ENCODE measurements at places on chromosomes 12 and 14.
A peak's percentile ranks its signal among the peaks of the same experiment; 100 is the strongest.

- DNase-seq, result peak; percentile 29
These were observed 35.5 kb upstream of the RERG start for GRCh38 chr12:15256761-15257160.

DNA sequence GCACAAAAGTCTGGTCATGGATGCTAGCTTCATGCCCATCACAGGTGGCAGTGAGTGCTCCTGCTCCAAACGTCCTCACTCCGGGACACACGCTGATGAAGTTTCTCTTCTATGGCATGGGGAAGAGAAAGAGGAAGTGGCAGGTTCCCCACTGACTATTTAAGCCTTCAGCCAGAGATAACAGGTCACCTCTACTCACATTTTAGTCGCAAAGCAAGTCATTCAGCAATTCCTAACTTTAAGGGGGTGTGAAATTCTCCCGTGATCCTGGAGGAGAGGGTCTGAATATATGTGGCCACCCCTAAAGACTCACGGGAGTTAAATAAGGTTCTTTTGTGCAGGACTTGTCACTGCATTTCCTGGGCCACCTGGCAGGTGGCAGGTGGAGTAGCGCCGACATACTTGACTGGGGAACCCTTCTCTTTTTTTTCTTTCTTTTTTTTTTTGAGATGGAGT lies 18.8 kb upstream of the RCOR1 start:
- peak; percentile 48 for DNase-seq

GRCh38 chr12:32615441-32615840 lies 63.7 kb upstream of the DNM1L start:
- no peak for DNase-seq

- no peak for DNase-seq
These were observed 16.6 kb upstream of the SLC38A2 start for GRCh38 chr12:46389031-46389616.

DNA sequence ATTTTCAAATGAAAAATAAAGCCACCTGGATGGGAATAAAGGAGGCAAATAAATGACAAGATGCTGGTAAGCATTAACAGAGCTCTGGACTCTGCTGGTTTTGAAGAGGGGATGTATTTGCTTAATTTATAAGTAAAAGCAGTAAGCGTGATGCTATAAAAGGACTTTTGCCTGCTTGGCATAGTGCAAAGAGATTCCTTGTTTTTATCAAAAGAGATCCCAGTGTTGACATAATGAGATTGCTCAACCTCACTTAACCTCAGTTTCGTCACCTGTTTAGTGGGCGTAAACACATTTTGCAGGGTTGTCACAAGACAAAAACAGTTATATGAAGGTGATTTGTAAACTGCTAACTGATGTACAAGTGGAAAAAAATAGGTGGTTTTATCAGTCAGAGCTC lies 13.8 kb downstream of the ASCL1 start:
- no peak for DNase-seq

DNA sequence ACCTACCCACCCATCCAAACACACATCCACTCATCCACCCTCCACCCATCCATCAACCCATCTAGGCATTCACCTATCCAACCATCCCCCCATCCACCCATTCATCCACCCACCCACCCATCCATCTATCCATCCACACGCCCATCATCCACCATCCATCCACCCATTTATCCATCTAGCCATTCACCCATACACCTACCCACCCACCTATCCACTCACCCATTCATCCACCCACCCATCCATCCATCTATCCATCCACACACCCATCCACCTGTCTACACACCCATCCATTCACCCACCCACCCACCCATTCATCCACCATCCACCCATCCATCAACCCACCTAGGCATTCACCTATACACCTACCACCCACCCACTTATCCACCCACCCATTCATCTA lies 72.6 kb upstream of the GALNT9 start:
- DNase-seq, result no peak

- DNase-seq, result no peak
These were observed 62.9 kb downstream of the CCDC91 start for GRCh38 chr12:28253161-28253641.

DNA sequence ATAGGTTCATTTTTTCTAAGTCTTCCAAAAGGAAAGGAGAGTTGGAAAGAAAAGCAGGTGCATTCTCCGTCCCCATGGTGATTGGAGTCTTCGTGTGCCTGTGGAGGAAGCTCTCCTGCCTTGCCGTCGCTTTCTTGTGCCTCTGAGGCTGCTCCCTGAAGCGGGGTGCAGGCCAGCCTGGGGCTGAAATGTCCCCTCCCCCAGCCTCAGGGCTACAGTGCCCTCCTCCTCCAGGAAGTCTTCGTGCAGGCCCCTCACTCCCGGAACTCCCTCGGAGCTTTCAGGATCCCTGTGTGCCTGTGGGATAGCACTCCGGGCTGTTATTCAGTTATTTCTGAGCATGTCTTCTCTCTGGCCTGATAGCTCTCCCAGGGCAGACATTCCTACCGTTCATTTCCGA lies 569.2 kb downstream of the VRK1 start:
- DNase-seq, result no peak

GRCh38 chr14:105880616-105881015 lies 354.2 kb downstream of the TMEM121 start:
- DNase-seq, result no peak

- DNase-seq, result peak; percentile 39
These were observed 9.1 kb downstream of the HEATR5A start for GRCh38 chr14:31411218-31411727.

DNA sequence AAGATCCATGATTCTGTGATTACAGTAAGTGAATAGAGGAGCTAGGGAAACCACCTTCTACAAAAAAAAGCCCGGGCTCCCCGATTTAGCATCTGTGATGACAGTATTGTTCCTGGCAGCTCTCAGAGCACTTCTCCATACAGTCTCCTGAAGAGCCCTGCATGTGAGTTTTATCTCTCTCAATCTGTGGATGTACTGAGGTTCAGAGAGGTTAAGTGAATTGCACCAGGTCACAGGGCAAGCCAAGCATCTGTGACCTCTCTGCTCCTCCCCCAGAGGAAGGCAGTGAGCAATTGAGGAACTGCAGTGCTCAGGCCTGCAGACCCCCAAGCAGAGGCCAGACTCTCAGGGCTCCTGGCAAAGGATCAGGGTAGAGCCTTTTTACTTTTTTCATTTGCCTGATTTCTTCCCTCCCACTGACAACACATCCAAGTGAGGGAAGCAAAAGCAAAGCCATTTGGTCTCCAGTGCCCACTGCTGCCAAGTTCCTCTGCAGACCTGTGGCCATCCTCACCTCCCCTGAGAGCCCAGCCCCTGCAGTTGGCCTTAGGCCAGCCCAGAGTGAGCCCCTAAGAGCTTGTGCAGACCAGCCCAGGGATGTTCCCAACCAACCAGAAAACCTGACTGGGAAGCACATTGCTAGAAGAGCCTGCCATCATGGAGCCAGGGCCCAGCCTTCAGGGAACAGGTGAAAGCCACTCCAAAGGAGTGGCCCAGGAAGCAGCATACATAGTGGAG lies 47.6 kb upstream of the PNMA1 start:
- peak; percentile 68 for DNase-seq

DNA sequence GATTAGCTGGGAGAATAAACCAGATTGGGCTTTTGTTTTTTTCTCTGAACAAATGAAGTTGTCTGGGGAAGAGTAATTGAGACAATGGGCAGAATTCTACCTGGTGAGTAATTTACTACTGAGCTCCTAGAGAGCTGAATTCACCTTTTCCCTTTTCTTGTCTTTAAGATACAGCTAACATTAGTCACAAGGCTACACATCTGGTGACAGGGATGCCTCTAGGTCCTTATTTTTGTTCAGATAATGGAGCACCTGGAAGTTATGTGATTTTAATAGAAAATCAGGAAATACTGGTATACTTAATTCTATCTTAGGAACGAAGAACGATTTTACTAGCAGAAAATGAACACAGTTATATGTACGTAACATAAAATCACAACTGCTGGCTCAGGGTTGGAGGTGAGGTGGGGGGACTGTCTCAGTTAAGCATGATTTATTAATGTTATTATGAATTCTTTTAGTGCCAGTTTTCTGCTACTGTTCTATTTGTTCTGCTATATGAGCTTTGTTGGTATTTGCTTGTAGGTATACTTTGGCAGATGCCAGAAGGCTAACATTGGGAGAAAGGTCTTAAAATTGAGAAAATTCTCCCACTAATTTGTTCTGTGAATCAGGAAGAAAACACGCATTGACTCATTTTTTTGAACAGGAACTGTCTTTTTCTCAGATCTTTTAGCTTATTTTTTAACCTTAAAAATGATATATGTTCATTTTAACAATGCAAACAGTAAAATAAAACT lies 482.7 kb upstream of the RGS6 start:
- DNase-seq, result no peak

- no peak for DNase-seq
These were observed 131.7 kb upstream of the CPNE8 start for GRCh38 chr12:39037115-39037514.

- DNase-seq, result peak; percentile 10
These were observed 58.9 kb downstream of the DHRS2 start for GRCh38 chr14:23694949-23695663.
